ENCODE measurements at places on chromosomes 7 and 10. TPM values are rescaled to one million over a fixed set of nuclear protein-coding genes. Genes with fewer than 3 reads are reported as not detected.

The PRKG1 gene
- total RNA-seq, result 68.3 TPM

The WDFY4 gene
- not detected for total RNA-seq

The DLX6 gene
- not detected for total RNA-seq

The RAPGEF5 gene
- 3.6 TPM for total RNA-seq

The HDAC9 gene
- 5.6 TPM for total RNA-seq

The PPP1R17 gene
- total RNA-seq, result not detected

The NAT16 gene
- total RNA-seq, result not detected

The ANKRD1 gene
- 2.3 TPM for total RNA-seq

The PPP1R9A gene
- total RNA-seq, result 3.3 TPM

The MAT1A gene
- 3.9 TPM for total RNA-seq

The GPR37 gene
- total RNA-seq, result not detected

The NUTM2A gene
- not detected for total RNA-seq

The TDRD1 gene
- not detected for total RNA-seq

The C1QL3 gene
- not detected for total RNA-seq

The CALCR gene
- not detected for total RNA-seq

GRCh38 chr7:106874076-106874475 lies 9.0 kb downstream of the PIK3CG start:
- no peak for DNase-seq

DNA sequence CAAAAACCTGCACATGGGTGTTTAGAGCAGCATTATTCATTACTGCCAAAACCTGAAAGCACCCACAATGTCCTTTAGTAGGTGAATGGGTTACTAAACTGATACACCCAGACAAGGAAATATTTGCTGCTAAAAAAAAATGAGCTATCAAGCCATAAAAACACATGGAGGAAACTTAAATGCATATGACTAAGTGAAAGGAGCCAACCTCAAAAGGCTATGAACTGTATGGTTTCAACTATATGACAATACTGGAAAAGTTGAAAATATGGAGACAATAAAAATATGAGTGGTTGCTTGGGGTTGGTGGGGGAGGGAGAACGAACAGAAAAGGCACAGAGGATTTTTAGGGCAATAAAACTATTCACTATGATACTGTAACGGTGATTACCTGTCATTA lies 291.0 kb downstream of the TNS3 start:
- no peak for DNase-seq

DNA sequence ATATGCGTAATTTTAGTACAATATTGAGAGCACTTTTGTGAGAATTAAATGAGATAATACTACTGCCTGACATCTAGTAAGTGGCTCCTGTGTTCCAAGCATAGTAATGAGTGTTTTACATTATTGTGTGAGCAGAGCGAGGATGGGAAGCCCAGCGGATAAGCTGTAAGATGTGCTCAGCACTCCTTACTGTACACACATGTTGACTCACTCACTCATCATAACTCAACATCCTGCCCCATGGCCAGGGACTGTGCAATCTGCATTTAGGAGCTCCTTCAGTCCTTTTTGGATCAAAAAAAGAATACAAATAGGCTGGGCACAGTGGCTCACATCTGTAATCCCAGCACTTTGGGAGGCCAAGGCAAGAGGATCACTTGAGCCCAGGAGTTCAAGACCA lies 72.9 kb upstream of the NEBL start:
- DNase-seq, result no peak

GRCh38 chr10:66819691-66820090 lies 106.1 kb upstream of the LRRTM3 start:
- DNase-seq, result no peak

- no peak for DNase-seq
Observed at GRCh38 chr10:55786461-55787050, 574.5 kb downstream of the ZWINT start.

- no peak for DNase-seq
Observed at GRCh38 chr7:18153183-18153748, 125.6 kb upstream of the PRPS1L1 start.

DNA sequence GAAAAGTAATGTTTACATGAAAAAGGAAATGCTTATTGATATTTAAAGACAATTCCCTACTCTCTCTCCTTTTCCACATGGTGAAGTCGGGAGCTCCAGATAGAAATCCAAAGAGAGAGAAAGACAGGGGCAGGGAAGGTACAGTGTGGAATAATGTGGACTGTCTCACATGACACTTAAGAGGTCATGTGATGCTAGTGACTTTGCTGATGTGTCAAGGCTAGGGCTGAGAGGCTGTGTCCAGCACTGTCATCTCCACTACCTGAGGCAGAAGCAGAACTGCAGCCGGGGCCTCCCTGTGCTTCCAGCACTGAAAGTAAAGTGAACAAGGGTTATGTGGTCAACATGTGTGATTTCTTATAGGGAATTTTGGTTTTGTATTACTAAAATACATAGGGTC lies 26.0 kb downstream of the NRG3 start:
- DNase-seq, result no peak

DNA sequence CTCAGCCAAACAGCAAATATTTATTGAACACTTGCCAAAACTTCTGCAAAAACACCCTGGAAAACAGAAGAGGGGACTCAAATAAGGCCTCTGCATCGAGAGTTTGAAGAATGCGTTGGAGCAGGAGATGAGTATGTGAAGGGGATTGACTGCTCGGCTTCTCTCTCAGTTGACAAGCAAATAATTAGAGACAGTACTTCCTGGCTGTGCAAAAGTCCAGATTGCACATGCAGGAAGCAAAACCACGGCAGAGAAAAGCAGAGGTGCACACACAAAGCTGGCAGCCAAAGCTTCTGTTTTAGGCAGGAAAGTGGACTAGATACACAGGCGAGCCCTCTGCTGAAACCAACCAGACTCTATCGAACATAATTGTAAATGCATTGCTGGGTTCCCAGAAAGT lies 343.6 kb upstream of the MGMT start:
- no peak for DNase-seq

GRCh38 chr7:24756545-24757352 lies 515 bp downstream of the GSDME start:
- no peak for DNase-seq

DNA sequence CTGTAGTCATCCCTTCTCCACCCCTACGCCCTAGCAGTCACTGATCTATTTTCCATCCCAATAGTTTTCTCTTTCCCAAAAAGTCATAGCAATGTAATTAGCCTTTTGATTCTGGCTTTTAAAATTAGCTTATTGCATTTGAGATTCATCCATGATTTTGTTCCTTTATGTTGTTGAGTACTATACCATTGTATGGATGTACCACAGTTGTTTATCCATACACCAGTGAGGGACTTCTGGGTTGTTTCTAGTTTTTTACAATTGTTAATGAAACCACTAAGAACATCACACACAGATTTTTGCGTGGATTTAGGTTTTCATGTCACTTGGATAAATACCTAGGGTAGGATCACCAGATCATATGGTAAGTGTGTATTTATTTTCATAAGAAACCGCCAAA lies 16.1 kb downstream of the FHIP2A start:
- no peak for DNase-seq

GRCh38 chr7:27670676-27671075 lies 8.0 kb upstream of the HIBADH start:
- no peak for DNase-seq

GRCh38 chr7:53151496-53151895 lies 116.1 kb downstream of the POM121L12 start:
- DNase-seq, result peak; percentile 70

DNA sequence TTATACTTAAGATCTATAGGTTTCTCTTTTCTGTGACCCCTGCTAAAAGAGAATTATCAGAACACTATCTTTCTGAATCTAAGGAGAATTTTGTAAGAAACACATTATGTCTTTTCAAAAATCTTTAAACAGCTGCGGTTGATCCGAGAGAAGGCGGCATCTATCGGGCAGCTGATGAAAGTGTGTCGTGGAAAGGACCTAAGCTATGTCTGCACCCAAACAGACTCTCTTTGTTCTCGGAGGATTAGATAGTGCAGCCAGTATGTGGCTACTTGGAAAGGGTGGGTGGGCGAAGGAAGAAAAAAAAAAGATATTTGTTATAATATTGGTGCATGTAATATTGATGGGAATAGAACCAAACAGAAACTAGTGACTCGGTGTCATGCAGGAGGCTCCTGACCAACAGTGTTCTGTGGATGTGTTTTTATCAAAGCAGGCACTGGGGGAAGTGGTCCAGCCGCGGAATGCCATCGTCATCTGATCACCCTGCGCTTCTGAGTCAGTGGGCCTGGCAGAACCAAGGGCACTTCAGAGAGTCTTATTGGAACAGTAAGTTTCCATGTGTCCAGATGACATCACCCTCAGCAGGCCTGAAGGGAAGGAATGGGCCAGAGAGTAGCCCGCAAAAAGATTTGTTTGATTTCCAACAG lies 509.7 kb upstream of the AKR1E2 start:
- no peak for DNase-seq

GRCh38 chr10:173741-174140 lies 38.5 kb downstream of the ZMYND11 start:
- DNase-seq, result no peak

DNA sequence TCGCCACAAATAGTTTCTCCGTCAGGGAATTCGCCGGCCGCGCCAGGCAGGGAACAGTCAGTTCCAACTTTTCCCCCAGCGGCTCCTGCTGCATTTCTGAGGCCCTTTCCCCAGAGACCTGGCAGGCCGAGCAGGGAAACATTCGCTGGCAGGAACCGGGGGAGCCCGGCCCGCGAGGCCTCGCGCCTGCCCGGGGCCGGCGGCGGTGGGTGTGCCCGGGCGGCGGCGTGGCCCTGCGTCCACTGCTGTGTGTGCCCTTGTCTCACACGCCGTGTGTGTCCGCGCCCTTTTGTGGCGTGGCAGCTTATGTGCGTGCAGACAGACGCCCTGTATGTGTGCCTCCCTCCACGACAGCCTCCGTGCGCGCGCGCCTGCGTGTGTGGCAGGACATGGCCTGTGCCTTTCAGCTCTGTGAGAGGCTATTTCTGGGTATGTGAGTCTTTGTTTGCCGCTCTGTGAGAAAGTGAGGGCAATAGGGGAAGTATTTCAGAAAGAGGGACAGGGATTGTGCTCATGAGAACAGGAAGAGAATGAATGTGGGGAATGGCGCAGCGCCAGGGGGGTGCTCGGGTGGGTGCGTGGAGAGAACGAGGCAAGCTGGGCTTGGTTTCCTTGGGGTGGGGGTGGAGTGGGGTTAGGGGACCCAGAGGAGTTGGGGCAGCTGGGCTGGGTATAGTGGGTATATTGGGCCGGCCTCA lies 689 bp upstream of the SMARCD3 start:
- peak; percentile 67 for DNase-seq

DNA sequence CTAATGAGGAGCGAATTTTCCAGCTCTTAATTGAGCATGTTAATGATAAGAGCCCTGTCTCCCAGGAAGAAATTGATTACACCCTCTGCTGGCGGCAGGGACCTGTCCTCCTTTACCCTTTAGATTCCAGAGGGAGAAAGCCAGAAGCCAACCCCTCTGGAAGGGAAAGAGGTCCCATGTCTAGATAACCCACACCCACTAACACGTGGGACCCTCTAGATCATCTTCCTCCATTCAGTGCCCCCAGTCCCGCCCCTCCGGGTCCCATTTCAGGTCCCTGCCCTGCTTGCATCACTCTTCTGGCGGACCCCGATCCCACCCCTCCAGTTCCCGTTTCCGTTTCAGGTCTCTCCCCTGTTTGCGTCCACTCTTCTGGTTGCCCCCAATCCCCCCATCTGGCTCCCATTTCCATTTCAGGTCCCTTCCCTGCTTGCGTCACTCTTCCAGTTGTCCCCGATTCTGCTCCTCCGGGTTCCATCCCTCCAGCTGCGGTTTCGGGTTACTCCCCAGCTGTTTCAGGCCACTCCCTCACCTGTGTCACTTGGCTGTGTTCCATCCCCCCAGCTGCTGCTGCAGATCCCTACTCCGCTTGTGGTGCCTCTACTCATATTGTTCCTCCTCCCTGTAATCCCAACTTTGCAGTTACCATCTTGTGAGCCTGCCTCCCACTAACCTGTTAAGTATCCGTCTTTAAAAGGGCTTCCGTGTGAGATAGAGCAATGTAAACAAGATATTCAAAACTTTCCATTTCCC lies 202.4 kb downstream of the SH2D4B start:
- DNase-seq, result no peak

DNA sequence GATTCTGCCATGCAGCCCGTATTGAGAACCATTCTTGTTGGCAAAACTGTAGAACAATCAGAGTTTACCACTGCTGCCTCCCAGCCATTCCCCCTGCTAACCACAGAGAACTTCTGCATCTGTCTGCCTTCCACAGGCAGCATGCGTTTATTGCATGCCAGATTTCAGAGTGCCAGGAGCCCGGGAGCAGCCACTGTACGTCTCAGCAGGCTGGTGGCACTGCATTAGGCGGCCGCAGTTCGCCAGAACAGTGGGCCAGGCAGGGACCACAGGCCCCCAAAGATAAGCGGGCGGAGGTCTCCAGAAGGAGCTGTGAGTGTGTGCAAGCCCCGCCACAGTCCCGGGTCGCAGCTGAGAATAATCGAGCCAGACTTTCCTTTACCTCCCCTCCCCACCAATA lies 31.8 kb downstream of the ZNF467 start:
- peak; percentile 66 for DNase-seq

GRCh38 chr10:120456626-120457430 lies at the start of gene PLPP4:
Gene PLPP4, plus strand, starts transcription at chr10:120457227. Its CDS starts 79 bp downstream, at chr10:120457306.
- peak; percentile 53 for DNase-seq

DNA sequence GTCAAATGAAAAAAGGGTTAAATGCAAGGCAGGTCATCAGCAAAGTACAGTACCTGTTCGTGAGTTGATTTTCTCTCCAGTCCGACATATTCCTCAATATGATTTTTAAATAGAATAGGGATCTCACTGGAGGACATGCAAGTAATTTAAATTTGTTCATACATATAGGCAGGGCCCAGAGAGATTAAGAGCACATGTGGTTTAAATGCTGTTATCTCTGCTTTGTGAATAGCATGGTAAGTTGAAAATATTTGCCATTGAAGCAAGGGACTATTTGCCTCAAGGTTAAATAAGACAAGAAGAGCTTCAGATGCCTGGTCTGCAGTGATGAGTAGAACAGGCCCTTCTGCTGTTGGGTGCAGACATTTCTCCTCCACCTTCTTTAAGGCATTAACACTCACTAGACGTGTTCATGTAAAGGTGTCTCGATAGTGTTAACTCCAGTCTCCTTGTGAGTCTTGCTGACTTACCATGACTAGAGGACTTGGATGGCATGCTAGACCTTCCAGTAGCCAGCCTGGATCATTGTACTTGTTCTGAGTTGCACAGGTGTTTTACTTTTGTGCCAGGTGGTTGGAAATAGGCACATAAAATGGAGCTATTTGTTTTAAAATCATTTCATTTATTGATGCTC lies 15.6 kb upstream of the AKR1C3 start:
- no peak for DNase-seq

All from G401 (cell line).